ENCODE measurements at places on chromosomes 16 and 17.

- no peak for DNase-seq
Observed at GRCh38 chr17:67639555-67639954, 78.2 kb upstream of the NOL11 start.

DNA sequence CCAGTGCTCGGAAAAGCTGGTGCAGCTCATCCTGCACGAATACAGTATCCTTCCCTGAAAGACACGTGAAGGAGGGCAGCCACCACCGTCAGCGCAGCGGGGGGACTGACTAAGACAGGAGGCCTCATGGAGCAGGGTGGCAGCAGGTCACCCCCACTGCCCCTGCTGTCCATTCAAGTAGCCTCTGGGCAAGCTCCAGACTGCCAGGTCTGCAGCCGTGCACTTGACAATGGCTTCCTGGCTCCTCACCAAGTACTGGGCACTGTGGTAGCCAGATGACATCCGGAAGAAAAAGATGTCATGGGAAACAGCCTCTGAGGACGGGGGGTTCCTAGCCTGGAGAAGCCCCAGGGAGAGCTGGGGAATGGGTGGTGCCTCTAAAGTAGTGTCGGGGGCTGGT, 7.9 kb upstream of the MYO15A start:
- no peak for DNase-seq

- DNase-seq: no peak
Observed at GRCh38 chr17:81461607-81462500, 50.7 kb downstream of the ACTG1 start.

GRCh38 chr17:68102318-68102758, 66.8 kb downstream of the KPNA2 start:
- peak; percentile 8 for DNase-seq

DNA sequence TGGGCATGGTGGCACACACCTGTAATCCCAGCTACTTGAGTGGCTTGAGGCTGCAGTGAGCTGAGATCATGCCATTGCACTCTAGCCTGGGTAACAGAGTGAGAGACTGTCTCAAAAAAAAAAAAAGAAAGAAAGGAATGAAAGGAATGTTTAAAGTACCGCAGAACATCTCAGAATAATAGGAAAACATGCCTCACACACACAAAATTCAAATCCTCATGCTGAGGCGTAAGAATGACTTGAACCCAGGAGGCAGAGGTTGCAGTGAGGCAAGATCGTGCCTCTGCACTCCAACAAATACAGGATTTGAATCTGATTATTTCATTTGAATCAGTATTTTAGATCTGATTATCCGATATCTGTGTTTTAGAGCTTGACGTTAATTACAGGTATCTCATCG, 21.3 kb upstream of the GAA start:
- DNase-seq: no peak

DNA sequence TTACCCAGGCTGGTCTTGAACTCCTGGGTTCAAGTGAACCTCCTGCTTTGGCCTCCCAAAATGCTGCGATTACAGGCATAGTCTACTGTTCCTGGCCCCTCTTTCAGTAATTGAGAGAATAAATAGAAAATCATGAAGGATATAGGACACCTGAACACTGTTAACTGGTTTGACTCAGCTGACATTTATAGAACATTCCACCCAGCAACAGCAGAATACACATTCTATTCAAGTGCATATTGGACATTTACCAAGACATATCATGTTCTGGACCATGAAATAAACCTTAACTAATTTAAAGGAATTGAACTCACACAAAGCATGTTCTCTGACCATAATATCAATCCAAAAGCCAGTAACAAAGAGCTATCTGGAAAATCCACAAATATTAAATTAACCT, 19.8 kb upstream of the BAIAP2 start:
- no peak for DNase-seq

GRCh38 chr17:37494971-37495370, 5.3 kb downstream of the DUSP14 start:
- no peak for DNase-seq

- DNase-seq: no peak
Observed at GRCh38 chr17:16338391-16338790, 14.9 kb downstream of the CENPV start.

- peak; percentile 54 for DNase-seq
Observed at GRCh38 chr16:67311607-67312488, 14.7 kb downstream of the KCTD19 start.

GRCh38 chr16:83533193-83533592, 274.6 kb upstream of the HSBP1 start:
- no peak for DNase-seq

GRCh38 chr17:82804442-82805191, 35.2 kb downstream of the ZNF750 start:
- DNase-seq: no peak

DNA sequence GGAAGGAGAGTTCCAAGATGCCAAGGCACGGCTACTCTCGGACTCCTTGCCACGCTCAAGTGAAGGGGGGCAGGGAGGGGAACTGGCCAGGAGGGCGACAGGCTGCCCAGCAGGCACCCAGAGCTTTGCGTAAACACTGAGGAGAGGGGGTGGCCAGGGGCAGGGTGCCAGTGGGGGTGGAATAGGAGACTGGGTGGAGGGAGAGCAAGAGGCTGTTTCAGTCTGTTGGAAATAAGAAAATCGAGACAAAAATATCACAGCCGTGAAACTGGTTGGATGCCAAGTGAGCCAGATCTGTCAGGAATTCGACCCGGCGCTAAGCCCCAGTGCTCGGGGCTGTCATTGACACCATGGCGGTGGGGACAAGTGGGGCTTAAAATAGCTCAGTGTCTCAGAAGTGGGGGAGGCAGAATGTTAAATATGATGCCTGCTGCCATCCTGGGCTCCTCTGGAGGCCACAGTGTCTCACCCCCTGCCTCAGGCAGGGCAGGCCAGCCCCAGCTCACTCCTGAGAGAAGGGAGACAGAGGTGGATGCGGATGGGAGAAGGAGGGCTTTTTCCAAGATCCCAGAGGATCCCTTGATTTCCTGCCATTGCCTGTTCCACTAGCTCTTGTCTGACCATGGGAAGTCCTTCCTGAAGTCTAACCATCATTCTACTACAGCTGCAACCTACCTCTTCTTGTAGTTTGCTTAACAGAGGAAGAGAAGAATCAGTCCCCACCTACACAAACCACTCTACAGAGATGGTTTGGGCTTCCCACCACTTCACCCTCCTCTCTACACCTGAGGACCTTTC, 9.5 kb downstream of the PNMT start:
- no peak for DNase-seq

DNA sequence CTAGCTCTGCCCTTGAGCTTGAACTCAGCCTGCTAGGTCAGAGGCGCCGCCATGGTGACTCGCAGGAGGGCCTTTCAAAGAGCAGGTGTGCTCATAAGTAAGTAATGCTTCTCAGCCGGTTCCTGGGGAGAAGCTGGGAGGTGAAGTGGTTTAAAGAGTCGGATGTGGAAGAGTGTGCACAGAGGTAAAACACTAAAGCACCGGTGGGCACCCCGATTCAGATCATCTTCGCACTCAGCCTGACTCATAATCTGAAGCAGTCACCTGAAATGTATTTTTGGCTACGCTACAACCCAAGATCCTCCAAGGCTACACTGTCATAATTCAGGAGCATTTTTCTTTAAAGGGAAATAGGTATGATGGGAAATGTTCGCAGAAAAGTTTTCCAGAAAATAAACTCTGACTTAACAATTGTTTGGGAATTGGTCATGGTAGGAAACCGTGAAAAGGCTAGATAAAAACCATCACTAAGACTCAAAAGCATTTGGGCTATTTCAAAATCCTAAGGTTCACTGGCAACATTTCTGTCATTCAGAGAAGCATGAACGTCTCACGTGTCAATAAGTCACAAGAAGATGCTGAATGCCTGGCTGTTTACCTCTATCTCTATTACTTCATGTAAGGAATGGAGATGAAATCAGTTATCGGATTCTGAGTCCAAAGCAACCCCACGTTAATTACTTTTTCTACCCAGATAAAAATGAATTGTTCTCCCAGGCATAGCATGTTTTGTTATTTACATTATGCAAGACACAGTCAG, 17.8 kb downstream of the CDH8 start:
- no peak for DNase-seq

DNA sequence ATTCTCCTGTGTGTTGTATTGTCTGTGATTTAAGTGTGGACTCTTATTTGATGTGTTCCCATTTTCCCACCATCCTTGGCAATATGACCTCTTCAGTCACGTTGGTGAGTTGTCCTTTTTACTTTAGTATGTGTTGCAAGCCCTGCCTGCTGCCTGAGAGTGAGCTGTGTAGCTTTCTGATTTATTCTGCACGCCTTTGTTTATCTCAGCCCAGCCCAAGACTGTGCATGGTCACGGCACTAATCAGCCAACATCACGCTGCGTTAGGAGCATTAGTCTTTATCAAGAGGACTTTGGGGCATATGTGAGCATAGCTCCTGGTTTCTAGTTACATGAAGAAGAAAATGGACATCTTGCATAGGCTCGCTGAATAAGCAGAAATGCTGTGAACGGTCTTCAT, 6.0 kb downstream of the TOM1L1 start:
- DNase-seq: no peak

DNA sequence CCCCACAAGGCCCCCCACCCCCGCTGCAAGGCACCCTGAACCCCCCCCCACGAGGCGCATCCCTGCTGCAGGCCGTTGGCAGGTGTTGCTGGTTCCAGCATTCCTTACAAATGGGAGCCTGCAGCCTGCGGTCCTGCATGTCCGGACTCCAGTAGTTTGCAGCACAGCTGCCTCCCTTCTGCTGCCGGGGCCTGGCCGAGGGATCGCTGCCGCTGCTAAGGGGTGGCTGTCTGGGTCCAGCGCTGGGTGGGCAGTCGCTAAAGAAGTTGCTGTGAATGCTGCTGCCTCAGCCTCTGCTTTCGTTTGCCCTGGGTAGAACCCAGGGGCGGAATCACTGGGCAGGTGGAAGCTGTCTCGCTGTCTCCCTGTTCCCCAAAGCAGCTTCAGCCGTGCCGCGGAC, 11.8 kb downstream of the UTS2R start:
- no peak for DNase-seq

DNA sequence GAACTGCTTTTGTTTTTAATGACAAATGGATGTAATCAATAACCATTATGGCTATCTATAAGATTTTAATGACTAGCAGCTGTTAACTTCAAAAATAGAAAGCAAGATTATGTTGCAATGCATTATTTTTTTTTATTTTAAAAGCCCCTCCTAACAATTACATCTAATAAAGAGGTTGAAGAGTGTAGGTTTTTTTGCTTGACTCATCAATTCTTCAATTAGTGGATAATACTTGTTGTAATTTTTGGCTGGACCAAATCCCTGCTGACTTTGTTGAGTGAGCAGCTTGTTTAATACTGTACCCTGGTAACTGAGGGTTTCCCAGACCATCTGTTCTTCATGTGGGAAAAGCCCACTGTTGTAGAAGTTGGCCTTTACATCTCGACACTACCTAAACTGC, 24.2 kb downstream of the KRT25 start:
- no peak for DNase-seq

GRCh38 chr17:50311112-50311460, 34.8 kb upstream of the XYLT2 start:
- DNase-seq: no peak

GRCh38 chr17:61413661-61414126, 14.1 kb downstream of the TBX2 start:
- DNase-seq: no peak

DNA sequence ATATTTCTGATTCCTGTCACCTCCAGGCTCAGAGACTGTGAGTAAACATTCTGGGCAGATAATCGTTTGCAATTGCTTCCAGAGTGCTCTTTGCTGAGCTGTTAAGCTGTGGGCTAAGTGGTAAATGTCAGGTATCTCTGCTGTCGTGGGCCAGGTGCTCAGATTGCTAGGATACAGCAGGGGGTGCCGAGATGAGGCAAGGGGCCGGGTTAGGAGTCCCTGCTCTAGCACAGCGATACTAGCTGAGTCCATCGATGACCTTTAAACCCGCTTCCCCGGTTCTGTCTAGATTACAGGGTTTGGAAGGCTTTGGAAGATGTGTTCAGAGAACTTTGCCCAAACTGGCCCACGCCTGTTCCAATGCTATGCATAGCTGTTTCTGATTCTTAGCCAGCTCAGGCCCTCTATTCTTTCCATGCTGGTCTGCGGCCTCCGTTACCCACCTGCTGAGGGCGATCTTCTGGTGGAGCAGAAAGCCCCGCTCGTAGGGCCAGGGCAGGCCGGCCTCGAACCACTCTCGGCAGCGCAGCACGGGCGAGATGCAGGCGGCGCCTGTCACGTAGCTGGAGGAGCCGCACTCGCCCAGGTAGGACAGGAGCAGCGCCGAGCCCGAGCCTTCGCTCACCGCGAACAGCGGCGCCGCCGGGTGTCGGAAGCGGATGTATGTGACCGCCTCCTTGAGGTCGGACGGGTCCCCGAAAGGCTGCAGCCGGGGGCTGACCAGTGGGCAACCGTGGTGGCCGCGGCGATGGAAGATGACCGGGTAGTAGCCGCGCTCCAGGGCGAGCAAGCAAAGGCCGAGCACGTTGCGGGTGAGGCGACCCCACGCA, 979 bp downstream of the ABHD15 start:
- peak; percentile 47 for DNase-seq

GRCh38 chr16:87333101-87333500, 15.9 kb upstream of the C16orf95 start:
- no peak for DNase-seq

DNA sequence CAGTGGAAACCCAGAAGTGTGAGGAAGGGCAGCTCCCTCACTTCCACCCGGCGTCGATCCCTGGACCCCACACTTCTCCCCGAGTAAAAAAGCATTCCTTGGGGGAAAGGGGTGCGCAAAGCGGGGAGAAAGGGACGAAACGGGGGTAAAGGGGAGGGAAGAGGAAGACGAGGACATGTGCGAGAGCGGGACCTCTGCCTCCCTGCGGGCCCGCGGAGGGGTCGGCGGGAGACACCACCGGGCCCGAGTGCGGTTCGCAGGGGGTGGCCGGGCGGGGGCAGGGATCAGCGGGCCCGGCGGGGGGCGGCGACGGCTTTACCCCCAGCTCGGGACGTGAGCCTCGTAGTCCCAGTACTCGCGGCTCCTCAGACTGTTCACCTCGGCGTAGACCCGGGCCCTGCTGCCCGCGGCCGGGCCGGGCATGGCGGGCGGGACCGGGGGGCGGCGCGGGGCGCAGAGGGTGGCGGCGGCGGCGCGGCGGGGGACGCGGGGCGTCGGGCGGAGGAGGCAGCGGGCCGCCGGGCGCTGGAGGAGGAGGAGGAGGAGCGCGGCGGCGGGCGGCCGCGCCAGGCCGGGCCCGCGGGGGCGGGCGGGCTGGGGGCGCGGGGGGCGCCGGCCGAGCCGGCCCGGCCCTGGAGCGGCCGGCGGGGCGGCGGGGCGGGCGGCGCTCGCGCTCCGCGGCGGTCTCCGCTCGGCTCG, 443 bp downstream of the CSNK2A2 start:
- DNase-seq: no peak

DNA sequence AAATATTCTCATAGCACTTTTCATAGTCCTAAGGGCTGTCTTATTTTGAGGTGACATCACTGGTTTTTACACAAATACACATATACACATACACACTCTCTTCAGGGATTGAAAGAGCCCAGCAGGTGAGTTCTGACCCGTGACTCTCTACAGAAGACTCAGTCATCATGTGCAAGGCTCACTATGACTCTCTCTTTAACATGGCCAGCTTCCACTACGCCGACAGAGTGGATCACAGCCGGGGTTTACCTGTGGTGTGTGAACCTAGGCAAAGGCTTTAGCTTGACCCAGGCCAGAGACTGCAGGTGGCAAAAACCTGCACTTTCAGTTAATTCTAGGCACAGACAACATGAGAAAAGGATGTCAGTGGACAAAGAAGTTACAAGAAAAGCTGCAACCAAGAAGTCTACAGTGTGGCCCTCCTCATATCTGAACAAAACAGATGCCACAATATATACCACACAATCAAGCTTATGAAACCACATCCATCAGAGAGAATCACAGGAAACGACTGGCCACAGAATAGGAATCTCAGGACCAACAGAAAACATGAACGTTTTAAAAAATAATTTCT, 56.5 kb downstream of the CYTH1 start:
- no peak for DNase-seq

- DNase-seq: no peak
Observed at GRCh38 chr17:63132459-63132911, 166.4 kb downstream of the TANC2 start.

Measured in activated CD4-positive, alpha-beta T cell treated with anti-CD3 and anti-CD28 coated beads for 4 hours (primary cell).